ENCODE measurements at places on chromosomes 4 and X. TPM values are rescaled to one million over a fixed set of nuclear protein-coding genes. Genes with fewer than 3 reads are reported as not detected.

The CTAG2 gene
- not detected for total RNA-seq

The PUDP gene
- 17.2 TPM for total RNA-seq

The SRPK3 gene
- 0.05 TPM for total RNA-seq

The SLIT2 gene
- total RNA-seq: 0.34 TPM

The ARSJ gene
- total RNA-seq: 26.2 TPM

The ARSD gene
- total RNA-seq: 32.2 TPM

The ARX gene
- not detected for total RNA-seq

The FHDC1 gene
- 0.68 TPM for total RNA-seq

The ZBED1 gene
- total RNA-seq: 57.5 TPM

The WDR44 gene
- 17.4 TPM for total RNA-seq

All from dermis blood vessel endothelial cell (primary cell).